ENCODE measurements at places on chromosomes 2 and 18.

DNA sequence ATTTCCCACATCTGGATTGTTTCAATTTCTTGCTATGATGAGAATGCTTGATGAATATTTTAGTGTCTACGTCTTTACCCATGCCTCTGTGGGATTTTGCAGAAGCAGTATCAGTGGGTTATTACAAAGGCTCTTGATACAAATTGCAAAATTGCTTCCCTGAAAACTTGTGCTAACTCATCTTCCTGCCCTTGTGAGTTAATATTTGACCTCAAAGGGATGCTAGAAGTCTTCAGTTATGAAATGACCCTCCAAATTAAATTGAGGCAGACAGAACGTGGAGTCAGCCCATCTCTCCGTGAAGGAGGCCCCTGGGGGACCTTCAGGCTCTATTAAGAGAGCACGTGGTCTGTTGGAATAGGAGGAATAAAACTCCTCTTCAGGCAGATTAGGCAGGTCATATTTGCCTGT, 239.2 kb upstream of the HS6ST1 start:
- DNase-seq = no peak

- DNase-seq = no peak
Observed at GRCh38 chr2:172244419-172245130, 141.9 kb upstream of the DLX2 start.

DNA sequence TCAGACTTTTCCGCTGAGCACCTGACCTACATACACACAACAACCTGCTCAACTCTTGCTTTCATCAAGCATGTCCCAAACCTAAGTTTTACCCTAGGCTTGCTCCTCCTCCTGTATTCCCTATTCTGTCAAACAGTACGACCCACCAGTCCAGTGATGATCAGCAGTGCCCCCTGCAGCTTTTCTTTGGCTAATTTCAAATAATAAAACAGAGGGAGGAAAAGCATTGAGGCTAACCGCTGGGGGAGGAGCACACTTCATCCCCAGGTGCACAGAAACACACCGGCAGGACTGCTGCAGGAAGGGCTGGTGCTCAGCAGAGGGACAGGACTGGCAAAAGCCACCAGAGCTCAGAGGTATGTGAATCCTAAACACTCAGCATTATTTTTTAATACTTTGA, 21.2 kb downstream of the E2F6 start:
- DNase-seq = no peak

DNA sequence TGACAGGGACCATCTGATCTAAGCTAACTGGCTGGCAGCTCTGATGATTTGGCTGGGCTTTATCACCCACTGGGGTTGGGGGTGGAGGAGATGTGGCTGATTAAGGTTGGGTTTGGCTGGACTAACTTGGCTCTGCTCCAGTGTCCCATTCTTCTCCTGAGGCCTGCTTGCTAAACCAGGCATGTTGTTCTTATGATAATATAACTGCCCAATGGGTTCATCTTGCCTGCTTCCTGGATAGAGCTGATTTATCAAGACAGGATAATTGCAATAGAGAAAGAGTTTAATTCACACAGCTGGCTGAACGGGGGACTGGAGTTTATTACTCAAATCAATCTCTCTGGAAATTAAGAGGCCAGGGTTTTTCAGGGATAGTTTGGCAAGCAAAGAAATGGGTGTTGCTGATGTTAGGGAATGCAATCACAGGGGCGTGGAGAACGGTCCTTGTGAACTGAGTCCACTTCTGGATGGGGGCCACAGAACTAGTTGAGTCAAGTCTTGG, 150.4 kb downstream of the PTH2R start:
- no peak for DNase-seq

- DNase-seq = no peak
Observed at GRCh38 chr18:35572644-35573043, 8.9 kb upstream of the GALNT1 start.

DNA sequence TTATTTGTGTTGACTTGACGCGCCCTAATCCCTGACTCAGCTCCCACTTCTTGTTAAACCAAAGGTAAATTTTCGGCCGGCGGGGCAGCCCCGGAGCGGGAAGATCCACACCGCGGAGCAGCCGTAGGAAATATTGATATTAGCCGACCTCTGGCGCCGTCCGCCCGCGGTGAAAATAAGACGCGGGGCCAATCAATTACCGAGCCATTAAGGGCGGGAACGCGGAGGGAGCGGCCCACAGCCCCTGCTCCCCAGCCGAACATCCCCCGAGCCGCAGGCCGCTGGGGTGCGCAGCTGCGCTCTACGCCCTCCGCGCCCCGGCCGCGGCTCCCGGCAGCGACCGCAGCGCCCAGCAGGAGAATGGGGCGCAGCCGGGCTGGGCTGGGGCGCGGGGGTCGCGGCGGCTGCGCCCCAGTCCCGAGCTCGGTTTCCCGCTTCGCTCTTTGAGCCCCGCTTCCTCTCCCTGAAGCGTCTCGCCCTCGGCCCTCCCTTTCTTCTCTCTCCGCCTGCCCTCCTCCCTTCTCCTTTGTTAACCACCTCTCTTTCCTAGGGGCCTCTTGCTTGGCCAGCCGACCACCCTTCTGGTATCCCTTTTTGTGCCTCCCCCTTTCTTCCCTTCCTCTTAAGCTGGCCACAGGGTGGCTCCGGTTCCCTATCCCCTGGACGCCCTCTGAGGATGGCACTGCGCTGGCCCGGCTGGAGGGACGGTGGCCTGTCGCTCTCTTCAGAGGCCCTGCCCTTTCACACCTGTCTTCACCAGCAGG, 40.9 kb downstream of the CELF4 start:
- no peak for DNase-seq

- DNase-seq = no peak
Observed at GRCh38 chr2:72934683-72935610, 17.6 kb downstream of the EMX1 start.

GRCh38 chr18:51038110-51038509, 8.1 kb downstream of the SMAD4 start:
- no peak for DNase-seq

GRCh38 chr2:106638043-106638442, 150.9 kb downstream of the CD8B2 start:
- DNase-seq = no peak

DNA sequence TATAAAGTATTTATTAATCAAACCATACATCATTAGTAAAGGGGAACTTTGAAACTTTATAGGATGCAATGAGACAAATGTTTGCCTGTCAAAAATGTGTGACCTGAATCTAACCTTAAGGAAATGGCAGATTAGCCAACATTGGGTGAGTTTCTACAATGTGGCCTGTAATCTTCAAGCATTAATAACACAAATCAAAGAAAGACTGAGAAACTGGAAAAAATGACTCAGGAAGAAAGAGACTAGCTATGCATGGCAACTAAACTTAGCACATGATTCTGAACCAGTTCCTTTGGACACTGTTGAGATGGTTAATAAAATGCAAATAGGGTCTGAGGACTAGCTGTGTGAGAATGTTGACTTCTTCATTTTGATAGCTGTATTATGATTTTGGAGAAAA, 628.6 kb upstream of the ID2 start:
- no peak for DNase-seq

- DNase-seq = peak; percentile 8
Observed at GRCh38 chr2:239677453-239678185, 276.8 kb upstream of the HDAC4 start.

DNA sequence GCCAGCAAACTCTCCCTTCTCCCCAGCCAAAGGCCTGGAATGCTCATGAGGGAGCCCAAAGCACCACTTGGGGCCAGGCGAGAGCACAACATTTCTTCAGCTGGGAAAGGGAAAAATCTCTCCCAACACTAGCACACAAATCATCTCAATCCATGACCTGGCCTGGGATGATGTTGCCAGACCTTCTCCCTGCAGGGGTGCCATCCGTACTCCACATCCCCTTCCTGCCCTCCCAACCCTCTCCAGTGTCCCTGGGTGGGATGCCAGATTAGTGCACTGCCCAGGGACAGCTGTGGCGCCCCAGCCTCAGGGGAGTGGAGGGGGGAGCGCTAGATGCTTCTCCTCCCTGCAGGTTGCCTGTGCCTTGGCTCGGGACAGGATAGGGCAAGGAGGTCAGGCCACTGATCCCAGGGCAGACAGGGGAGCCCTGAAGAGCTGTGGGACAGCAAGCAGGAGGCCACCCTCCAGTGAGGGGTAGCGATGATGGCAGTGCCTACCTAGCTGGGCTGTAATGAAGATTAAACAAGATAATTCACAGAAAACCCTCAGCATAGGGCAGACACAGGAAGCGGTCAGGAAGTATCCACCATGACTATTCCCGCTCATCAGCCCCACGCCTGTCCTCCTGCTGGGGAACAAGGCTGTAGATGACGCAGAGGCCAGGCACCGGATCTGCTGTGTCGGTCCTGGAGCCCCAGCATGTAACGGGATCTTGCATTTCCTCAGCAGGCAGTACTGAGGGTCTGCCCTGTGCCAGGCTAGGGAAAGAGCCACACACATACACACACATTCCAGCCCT, 31.1 kb downstream of the SERTAD2 start:
- DNase-seq = peak; percentile 43

GRCh38 chr2:83067947-83068346, 1391.1 kb downstream of the SUCLG1 start:
- DNase-seq = no peak

DNA sequence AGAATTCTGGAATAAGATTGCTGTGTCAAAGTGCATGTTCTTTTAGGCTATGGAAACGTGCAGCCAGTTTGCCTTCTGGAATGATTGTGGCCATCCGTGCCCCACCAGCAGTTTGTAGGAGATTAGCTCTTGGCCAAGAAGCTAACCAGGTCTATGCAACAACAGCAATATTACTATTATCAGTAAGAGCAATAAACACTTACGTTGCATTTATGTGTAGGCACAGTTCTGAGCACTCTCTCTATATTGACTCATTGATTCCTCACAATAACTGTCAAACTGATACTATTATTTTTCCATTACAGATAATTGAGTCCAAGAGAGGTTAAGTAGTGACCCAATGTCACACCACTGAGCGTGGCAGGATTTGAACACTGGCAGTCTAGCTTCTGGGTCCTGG, 186.4 kb downstream of the DYSF start:
- DNase-seq = no peak

- DNase-seq = no peak
Observed at GRCh38 chr2:9627310-9627709, 3.5 kb downstream of the YWHAQ start.

GRCh38 chr2:207792244-207792785, 22.6 kb upstream of the FZD5 start:
- no peak for DNase-seq

DNA sequence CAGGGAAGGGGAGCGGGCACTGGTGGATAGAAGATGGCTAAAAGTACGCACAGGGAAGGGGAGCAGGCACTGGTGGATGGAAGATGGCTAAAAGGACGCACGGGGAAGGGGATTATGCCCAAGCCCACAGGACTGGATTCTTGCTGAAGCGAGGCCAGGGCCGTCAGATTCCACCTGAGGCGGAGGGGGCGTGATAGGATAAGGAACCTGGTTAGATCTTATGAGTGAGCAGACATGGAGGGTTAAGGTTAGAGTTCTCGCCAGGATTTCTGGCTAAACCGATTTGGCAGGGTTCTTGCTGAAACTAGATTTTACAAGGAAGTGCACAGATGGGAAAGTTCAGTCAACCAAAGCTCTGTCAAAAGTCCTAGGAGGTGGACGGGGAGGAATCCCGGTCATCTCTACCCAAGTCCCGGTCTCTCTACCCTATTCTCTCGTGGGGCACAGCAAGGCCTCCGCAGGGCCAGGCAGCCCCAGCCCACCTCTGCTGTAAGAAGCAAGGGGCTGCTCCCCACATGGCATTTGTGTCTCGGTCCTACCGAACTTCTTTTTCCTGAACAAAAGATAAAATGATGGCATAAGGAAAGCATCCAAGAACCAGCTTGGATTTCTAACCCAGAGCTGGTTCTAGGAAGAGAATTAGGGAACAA, 140.8 kb downstream of the PTGR3 start:
- DNase-seq = no peak

GRCh38 chr2:95392320-95392719, 10.2 kb upstream of the FAHD2A start:
- DNase-seq = no peak

- no peak for DNase-seq
Observed at GRCh38 chr2:25851740-25852503, 26.4 kb downstream of the ASXL2 start.

DNA sequence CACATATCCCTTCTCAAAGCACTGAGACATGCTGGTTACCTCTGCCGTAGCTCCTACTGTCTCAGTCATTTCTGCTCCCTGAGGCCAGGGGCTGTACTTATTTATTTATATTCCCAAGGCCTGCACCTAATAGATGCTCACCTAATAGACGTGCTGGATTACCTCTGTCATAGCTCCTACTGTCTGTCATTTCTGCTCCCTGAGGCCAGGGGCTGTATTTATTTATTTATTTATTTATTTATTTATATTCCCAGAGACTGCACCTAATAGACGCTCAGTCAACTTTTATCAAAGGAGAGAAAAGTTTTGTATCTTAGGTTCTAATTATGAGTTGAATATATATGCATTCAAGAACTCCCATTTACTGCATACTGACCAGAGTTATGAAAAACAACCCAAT, 414.0 kb upstream of the TRIB2 start:
- no peak for DNase-seq

DNA sequence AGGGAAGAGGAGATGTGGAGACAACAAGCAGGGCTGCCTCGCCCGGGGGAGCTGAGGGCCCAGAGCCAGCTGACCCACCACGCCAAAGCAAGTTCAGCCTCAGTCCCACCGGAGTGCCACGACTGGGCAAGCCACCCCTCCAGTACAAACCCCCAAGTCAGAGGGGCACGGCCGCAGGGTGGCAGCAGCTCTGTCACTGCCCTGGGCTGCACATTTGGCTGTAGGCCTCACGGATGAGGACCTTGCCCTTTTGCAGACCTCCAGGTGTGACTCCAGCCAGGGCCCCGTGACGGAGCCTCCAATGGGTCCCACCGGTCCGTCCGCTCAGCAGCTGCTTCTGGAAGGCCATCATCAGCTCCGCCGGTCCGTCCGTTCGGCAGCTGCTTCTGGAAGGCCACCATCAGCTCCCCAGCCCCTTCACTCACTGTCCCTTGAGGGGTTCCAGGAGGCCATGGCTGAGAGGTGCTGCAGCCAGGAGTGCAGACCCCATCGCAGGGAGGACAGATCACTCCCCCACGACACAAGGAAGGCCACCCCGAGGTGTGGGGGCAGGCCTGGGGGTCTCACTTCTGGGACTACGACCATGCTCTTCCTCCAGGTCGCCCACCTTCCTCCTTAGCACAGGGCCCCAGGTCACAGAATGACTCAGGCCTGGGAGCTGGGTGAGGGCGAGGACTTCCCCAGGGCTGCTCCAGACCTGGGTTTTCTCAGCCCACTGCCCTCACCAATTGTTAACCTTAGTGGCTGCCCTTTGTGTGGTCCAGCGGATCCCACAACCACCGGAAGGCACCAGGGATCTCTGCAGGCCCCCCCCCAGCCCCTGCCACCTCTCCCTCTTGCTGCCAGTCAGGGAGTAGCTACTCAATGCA, 24.6 kb upstream of the STK25 start:
- no peak for DNase-seq

- peak; percentile 52 for DNase-seq
Observed at GRCh38 chr2:54559593-54560145, 103.5 kb downstream of the SPTBN1 start.

GRCh38 chr2:138356178-138356577, 145.4 kb upstream of the SPOPL start:
- no peak for DNase-seq
